Kidney capillary endothelial cell (primary cell): ENCODE measurements at places on chromosomes 13 and 19.
A peak's percentile ranks its signal among the peaks of the same experiment; 100 is the strongest.

DNA sequence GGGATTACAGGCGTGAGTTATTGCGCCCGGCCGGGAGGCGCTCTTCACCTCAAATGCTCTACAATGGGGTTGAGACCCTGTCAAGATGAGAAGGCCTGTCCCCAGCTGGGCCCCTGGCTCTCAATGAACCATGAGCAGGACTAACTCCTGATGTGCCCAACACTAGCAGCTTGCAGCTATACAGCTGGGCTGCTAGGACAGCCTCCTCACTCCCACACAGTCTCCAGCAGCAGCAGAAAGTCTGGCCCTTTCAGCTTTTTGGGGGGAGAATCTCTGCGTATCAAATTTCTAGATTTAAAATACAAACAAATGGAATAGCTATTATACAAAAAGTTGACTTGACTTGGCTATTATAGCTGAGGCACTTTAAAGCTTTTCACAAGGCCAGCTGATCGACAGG, 30.2 kb downstream of the TMTC4 start:
- DNase-seq, result no peak

GRCh38 chr13:102508411-102508810, 88.4 kb upstream of the TPP2 start:
- DNase-seq, result no peak

DNA sequence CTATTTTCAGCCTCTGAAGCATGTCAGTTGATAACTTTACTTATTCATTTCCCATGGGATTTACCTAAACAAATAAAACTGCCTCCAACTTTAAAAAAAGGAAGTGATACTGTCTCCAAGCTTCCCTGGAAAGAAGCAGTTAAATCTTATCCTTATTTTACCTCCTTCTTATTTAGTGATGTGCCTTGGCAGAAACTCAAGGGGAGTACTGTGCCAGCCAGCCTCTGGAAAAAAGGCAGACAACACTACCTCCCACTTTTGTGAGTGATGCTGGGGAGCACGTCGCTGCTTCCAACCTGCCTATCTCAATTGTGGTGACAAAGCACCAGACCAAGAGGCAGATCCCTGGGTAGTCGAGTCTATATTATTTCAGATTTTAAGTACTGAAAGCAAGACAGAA, 765.6 kb downstream of the DIAPH3 start:
- peak; percentile 56 for DNase-seq

DNA sequence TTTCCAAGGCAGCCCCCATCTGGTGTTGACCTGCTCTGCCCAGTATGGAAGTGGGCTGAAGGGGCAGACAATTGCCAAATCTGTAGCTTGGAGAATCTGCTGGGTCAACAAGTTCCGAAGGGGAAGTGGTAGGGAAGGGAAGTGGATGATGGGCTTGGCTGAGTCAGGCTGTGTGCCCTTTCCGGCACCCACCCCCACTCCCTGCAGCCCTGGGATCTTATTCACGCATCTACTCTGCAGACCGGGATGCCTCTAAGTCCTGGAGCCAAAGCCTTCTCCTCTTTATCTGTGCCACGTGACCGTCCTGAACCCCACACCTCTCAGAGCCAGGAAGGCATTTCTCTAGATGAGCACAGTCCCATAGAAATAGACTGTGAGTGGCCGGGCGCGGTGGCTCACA, 7.5 kb upstream of the C5AR2 start:
- DNase-seq, result peak; percentile 75

DNA sequence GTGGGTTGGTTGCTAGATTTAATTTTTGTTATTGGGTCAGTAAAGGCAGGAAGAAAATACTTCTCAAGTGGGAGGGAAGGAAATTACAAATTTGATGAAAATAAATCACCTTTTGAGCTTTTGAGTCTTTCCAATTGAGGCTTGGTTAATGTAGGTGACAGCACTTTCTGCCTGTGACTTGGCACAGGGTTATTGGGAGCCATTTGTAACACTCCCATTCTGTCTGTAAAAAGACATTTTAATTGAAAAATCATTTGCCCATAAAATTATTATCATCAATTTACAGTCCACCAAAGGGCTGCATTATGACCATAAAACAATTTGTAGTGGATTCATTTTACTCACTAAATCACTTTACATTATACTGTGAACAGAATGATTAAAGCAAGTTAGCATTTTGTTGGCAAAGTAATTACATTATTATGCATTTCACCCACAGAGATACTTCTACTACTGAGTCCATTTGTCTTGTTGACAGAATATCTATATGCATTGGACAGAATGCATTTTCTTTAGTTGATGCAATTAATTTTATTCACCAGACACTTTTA, 974.6 kb downstream of the UQCRFS1 start:
- DNase-seq, result no peak

DNA sequence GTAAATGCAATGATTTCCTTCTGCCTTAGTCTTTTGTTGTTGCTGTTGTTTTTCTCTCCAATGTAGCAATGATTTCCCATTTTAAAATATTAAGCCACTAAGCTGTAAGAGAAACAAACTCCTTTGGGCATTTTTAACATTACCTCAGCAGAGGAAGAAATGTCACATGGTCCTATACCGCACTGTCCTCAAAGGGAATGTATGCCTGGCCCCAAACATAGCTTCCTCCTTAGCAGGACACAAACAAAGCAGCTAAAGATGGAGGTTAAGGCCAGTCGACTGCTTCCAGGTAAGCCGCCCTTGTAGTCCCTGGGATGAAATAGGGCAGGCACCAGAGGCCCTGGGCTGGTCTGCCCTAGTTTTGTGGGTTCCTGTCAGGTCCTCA, 249.0 kb downstream of the TSHZ3 start:
- no peak for DNase-seq

- no peak for DNase-seq
These were observed 5.0 kb upstream of the JUNB start for GRCh38 chr19:12786141-12786870.

DNA sequence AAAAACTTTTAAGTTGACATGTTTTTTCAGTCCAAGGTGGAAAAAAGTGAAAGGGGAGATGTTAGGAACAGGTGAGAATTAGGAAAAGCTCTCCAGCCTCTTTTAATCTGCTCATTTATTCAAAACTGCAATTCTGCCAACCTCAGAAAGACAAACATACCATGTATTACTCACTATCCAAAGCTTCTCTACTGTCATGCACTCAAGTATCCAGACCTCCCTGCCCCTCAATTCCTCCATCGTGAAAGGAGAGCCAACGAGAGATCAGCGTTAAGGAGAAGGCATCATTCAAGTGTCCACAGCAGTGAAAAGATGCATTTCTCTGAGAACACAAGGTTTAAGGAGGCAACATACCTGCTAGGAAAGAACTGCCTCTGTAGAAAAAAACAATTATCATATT, 24.5 kb downstream of the DIAPH3 start:
- no peak for DNase-seq

DNA sequence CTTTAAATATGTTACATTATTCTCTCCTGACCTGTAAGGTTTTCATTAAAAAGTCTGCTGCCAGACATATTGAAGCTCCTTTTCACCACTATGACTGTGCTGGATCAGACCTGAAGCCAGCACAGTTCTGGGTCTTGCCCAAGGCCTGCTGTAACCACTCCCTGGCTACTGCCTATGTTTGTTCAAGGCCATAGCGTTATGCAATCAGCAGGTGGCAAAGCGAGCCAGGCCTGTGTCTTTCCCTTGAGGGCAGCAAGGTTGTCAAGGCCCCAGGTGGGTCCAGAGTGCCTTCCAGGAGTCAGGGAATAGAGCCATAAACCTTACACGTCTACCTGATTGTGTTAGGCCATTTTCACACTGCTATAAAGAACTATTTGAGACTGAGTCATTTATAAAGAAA, 496.8 kb upstream of the PCDH9 start:
- no peak for DNase-seq

DNA sequence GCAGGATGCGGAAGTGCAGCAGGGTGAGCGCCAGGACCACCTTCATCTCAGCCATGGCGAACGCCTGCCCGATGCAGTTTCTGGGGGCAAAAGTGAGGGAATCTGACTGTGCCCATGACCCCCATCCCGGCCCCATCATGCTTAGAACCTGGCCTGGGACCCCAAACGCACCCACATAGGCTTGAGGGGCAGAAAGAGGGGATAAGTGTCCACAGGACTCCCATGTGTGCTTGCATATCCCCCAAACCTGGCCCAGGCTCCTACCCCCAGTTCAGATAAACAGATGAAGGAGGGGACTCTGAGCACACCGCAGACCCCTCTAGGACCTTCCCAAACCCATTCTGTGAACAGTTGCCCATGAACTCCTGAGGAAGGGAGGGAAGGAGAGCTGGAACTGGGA, 16.0 kb upstream of the CYP4F2 start:
- no peak for DNase-seq

- no peak for DNase-seq
These were observed 175.5 kb upstream of the SERP2 start for GRCh38 chr13:44197791-44198770.
